ENCODE measurements at places on chromosomes 6 and 20.
A peak's percentile ranks its signal among the peaks of the same experiment; 100 is the strongest.

DNA sequence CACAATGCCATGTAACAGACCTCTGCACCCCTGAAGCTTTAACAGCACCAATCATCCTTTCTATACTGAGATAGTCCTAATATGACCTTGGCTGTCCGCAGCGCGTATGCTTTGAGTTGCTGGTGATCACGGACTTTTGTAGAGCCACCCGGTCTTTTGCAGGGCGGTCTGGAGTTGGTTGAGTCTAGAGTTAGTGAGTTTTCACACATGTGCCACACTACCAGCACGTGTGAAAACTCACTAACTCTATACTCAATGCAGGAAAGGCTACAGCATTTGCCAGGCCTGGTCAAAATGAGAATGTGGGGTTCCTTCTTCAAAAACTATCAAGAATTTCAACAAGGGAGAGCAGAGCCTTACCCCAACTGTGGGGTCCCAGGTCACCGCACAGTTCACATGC lies 14.6 kb downstream of the AGPAT4 start:
- no peak for DNase-seq

DNA sequence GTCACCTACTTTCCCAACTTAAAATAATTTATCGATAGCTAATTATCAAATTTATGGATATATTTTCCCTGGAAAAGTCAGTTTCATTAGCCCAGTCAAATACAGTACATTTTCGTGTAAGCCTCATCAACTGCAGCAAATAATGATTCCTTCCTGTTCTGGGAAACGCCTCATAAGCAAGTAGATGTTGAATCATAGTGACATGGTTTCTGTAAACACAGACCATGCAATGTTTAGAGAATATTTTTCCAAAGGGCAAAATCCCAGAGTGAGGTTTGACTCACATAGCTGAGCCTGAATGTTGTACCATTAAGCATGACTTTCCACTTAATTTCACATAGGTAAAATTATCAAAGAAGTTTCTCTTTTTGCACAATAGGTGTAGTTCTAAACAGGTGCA lies 16.7 kb upstream of the VNN1 start:
- no peak for DNase-seq

DNA sequence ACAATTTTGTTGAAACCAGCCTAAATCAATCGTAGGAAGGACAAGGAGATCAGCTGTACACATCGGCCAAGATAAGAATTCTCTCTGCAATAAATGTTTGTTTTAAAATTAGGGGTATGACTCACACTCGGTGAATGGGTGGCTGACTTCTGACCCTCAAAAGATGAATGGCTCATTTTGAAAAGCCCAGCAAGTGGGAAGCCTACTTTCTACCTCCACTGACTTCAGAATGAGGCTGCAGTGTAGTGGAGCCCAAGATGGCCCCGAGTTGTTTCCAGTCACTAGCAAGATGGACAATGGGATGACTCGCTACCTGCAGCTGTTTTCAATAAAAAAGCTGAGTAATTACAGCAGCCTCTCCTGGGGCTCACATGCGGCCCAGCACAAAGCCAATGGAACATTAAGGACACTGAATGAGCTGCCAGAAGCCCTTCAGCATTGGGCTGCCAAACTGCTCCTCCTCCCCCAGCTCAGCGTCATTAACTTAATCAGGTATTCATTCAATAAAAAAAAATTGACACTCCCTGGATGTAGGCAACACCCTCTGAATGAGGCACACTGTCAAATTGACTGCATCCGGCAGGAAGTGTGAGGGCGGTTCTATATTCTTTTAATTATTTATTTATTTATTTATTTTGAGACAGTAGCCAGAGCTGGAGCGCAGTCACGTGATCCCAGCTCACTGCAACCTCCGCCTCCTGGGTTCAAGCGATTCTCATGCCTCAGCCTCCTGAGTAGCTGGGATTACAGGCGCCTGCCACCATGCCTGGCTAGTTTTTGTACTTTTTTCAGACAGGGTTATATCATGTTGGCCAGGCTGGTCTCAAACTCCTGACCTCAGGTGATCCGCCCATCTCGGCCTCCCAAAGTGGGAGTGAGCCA lies 107.3 kb downstream of the GMPR start:
- no peak for DNase-seq

DNA sequence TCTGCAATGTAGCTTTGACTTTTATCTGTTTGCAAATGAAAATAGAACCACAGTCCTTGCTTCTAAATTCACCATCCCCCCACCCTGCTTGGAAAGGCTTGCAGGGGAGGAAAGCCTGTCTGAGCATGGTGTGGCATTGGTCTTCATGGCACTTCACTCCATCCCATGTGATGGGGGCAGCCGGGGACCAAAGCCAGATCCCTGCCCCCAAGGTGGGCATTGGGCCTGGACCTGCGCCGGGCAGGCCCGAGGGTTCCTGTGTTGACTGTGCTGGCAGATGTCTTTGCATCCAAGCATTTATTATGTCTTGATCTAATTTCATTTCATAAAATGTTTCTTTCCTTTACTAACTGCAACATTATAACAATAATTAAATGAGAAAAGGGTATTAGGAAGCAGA lies 120.0 kb downstream of the SYNDIG1 start:
- no peak for DNase-seq

GRCh38 chr20:63708301-63709148 lies 686 bp downstream of the ZGPAT start:
- DNase-seq = no peak

- no peak for DNase-seq
Measured at GRCh38 chr20:53247468-53248103, 275.4 kb downstream of the TSHZ2 start.

- no peak for DNase-seq
Measured at GRCh38 chr6:82779041-82779440, 286.6 kb downstream of the UBE3D start.

DNA sequence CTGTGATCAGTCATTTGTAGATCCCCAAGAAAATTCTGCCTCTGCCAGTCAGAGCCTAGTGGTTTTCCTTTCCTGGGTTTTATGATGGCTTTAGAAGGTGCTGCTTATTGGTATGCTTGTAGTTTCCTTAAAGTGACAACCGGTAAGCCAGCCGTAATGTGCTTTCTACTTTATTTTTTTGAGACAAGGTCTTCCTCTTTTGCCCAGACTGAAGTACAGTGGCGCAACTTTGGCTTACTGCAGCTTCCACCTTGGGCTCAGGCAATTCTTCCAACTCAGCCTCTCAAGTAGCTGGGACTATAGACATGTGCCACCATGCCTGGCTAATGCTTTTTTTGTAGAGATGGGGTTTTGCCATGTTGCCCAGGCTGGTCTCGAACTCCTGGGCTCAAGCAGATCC lies 23.5 kb downstream of the MCM8 start:
- no peak for DNase-seq

DNA sequence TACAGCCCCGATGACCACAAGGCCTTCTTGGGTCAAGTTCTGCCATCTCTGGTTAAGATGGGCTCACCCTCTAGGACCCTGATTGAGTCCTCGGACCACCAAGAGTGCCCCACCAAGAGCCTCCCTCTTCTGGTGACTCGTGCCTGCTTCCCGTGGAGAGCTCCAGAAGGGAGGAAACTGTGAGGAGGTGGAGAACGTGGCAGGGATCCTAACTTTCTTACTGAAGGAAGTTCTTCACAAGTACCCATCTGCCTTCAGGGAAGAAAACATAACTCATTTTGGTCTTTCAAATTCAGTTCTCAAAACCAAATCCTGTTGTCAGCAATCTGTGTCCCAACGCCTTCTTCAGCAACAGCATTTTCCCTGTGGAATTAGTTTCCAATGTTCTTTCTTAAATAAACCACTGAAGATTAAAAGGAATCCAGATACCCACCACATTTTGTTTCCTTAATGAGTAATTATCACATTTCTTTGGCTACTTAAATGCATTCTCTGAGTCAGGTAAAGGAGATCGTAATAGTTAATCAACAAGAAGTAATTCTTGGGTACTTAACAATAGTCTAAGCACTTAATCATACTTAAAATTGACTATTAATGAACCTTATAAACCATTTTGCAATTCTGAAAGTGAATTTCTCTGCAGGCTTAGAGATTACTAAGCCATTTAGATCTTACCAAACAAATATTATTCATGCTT lies 185.8 kb upstream of the SGK1 start:
- no peak for DNase-seq

DNA sequence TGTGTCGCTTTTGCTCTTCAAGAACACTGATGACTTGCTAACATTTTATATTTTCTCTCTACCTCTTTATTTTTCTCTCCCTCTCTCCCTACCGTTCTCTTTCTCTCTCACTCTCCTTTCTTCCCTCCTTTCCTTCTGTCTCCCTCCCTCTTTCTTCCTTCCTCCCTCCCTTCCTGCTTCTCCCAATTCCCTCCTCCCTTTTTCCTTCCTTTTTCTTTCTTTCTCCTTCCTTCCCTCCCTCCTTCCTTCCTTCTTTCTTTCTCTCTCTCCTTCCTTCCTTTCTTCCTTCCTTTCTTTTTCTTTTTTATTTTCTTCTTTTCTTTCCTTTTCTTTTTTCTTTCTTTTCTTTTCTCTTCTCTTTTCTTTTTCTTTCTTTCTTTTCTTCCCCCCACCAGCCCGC lies 1066.1 kb downstream of the KIF16B start:
- no peak for DNase-seq

- no peak for DNase-seq
Measured at GRCh38 chr20:19672498-19672897, 85.6 kb upstream of the RIN2 start.

DNA sequence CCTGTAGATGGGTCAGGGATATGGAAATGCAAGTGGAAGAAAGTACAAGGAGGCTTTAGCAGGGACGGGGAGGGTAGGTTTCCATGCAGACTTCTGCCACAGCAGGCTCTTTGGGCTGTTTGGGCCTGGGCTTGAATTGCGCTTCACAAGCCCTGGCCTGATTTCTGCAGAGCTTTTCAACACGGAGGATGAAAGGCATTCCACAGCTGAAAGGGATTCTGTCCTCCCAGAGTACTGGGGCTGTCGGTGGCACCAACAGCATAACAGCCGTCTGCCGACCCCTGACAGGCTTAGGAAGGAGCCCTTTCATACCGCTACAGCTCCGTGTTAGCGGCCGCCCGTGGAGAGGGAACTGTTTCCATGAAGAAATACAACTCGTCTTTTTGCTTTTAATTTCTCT lies 22.9 kb upstream of the TBC1D7 start:
- no peak for DNase-seq

DNA sequence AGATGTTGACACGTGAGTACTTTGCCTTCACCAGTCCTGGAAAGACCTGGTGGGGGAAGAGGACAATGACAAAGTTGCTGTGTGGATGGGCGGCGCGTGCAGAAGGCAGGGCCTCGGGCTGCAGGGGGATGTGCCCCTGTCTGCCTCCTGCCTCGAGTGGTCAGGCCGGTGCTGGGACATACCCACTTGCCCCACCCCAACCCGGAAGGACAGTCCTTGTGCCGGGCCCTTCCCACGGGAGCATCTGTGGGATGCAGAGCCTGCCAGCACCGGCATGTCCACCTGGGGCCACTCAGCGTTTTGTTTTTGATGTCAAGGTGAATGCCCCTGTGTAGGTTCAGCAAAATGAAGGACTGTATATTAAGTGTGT lies 60.5 kb upstream of the BHLHE23 start:
- no peak for DNase-seq

GRCh38 chr6:4133941-4134838 lies 1.2 kb downstream of the ECI2 start:
- DNase-seq = peak; percentile 36

DNA sequence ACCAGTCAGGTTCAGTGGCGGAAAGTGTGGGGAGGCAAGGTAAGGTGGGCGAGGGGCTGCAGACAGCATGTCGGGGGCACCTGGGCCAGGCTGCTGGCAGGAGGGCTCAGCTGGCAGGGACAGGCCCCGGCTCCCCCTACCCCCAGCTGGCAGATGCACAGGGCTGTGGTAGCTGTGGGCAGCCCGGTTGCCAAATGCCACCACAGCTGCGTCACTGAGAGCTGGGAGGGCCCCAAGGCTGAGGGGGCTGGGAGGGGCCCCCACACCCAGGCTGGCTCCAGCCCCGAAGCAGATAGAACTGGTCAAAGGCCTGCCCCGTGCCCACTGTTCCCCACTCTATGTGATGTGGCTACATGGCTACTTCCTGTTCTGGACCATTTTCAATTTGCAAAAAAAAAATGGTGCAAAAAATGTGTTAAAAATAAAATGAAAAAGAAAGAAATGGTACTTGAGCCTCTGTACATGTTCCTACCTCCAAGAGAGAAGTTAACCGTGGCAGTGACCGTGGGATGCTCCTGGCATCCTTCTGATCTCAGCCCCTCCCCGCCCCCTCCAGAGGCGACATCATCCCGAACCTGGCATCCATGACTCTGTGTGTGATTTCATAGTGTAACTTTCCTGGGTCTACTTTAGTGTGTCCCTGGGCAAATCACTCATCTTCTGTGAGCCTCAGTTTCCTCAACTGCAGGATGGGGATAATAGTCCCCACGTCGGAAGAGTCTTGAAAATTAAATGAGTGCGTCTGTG lies 64.4 kb downstream of the UBE2V1 start:
- no peak for DNase-seq

DNA sequence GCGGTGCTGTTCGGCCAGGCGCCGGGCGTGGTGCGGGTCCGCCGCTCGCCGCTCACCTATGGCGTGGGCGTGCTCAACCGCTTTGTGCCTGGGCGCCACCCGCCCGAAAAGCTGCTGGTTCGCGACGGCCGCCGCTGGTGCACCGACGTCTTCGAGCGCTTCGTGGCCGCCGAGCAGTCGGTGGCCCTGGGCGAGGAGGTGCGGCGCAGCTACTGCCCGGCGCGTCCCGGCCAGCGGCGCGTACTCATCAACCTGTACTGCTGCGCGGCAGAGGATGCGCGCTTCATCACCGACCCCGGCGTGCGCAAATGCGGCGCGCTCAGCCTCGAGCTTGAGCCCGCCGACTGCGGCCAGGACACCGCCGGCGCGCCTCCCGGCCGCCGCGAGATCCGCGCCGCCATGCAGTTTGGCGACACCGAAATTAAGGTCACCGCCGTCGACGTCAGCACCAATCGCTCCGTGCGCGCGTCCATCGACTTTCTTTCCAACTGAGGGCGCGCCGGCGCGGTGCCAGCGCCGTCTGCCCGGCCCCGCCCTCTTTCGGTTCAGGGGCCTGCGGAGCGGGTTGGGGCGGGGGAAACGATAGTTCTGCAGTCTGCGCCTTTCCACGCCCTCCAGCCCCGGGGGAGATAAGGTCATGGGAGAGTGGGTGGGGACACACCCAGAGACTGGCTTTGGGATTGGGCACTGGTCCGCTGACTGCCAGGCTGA lies 15.7 kb downstream of the ADISSP start:
- peak; percentile 65 for DNase-seq

GRCh38 chr6:118810420-118811027 lies 83.4 kb upstream of the ASF1A start:
- DNase-seq = peak; percentile 78

DNA sequence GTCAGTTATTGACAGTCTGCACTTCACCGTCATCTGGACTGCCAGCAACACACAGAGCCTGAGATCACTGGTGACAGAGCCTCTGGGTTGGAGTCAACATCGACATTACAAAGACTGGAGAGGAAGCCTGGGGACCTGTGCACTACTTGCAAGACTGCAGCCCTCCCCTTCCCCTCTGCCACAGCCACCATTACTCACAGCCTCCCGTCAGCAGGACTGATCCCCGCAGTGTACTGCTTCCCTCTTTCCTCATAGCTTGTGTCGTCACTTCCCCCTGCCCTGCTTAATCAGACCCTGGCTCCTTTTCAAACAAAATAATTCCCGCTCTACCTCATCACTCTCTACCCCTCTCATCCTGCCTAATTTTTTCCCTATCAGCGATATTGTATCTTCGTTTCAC lies 235.5 kb upstream of the KCNQ5 start:
- DNase-seq = no peak

- no peak for DNase-seq
Measured at GRCh38 chr20:53621482-53622246, 28.0 kb upstream of the ZNF217 start.

Data from CD4-positive, alpha-beta T cell treated with Interleukin-6 for 4 hours (primary cell).